Activated gamma-delta T cell (primary cell): ENCODE measurements at places on chromosomes 12 and 14.

GRCh38 chr12:118984161-118984943, 3.0 kb downstream of the SRRM4 start:
- no peak for DNase-seq

DNA sequence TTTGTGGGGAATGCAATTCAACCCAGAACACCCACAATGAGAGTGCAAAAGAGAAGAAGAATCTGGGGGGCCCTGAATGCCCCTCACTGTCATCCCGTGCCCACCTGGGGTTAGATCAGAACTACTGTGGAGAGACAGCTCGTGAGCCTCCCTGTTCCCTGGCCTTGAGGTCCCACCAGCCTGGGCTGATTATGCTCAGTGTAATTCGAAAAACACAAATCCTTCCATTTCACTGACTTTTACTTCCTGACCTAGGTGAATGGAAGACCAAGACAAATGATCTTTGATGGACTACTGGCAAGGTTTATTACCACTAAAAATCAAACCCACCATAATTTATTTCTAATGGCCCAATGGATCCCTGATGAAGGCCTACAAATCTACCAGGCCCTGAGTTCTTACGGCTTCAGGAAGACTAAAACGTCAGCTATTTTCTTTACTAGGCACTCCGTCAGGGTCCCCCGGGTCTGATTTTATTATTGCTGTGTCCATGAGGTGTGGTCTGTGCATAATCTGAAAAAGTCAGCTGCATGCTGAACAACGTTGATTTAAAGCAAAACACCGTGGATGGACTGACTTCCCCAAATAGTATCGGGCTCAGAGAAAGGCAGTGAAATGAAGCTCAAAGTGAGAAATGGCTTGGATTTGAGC, 44.9 kb upstream of the RMST start:
- DNase-seq = no peak

- DNase-seq = no peak
Observed at GRCh38 chr14:101032433-101032832, 128.9 kb upstream of the RTL1 start.

DNA sequence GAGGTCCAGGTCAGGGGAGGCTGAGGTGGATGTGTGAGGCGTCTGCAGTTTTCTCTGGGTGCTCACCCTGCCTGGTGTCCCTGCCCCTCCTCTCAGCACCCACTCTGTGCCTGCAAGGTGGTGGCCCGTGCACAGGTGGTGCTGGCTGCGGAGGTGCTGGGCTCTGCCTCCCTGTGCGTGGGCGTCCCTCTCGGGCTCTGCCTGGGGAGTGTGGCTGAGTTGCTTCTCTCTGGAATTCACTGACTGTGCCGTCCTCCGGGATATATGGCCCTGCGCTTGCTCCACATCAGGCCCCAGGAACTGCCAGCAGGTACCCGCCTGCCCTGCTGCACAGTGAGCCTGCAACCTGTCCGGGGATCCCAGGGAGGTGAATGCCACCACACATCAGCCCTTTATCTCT, 379.1 kb downstream of the TMEM121 start:
- no peak for DNase-seq

DNA sequence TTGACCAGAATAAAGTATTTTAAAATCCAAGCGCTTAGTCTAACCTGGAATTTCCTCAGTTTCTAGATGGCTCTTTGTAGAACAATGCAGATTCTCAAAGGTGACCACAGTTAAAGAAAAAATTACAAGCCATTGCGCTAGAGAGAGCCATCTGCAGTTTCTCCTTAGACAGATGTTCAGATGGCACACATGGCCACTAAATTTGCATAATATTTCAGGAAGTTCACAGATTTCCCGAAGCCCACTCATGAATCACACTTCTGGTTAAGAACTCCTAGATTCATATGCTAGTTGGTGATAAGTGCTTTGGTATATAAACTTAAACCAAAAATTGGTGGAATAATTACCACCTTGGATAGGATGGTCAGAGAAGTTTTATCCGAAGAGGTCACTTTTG, 749 bp downstream of the AKAP3 start:
- DNase-seq = no peak

- no peak for DNase-seq
Observed at GRCh38 chr14:90938615-90939014, 121.8 kb downstream of the RPS6KA5 start.

GRCh38 chr14:22512106-22512814, 76.8 kb downstream of the DAD1 start:
- DNase-seq = no peak

DNA sequence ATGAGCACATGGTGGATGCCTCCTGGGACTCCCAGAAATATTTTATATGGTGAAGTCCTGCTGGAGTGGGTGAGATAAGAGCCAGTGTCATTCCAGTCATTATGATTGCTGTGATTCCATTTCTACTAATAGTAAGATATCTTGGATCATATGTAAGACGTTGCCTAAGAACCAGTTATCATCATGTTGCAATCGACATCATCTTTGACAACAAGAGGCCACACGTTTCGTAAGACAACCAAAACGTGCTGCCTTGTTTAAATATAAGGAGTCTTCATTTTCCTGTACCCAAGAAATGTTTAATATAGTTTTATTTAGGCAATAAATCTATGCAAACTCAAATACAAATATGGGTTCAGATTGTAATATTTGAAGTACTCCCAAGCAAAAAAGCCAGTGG, 58.4 kb downstream of the SPTSSA start:
- DNase-seq = no peak

- no peak for DNase-seq
Observed at GRCh38 chr12:1716215-1716862, 25.5 kb downstream of the ADIPOR2 start.

GRCh38 chr12:6461401-6462233, 8.9 kb downstream of the VAMP1 start:
- DNase-seq = peak; percentile 25

DNA sequence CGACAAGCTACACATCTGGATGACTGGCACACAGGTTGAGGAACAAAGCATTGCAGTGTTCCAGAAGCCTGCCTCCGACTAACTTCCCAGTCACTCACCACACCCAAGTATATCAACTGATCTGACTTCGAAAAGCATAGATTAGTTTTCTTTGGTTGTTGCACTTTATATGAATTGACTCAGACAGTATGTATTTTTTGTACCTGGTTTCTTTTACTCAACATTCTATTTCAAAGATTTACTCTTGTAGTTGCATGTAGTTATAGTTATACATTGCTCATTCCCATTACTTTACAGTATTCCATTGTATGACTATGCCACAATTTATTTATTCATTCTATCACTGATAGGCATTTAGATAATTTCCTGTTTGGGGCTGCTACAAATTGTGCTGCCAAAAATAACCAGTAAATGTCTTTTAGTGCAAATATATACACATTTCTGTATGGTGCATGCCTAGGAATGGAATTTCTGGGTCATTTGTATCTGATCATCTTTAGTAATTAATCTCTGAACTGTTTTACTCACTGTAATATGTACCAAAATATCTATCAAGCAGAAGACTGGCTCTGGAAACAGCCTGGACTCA, 17.8 kb downstream of the PLCZ1 start:
- DNase-seq = no peak

DNA sequence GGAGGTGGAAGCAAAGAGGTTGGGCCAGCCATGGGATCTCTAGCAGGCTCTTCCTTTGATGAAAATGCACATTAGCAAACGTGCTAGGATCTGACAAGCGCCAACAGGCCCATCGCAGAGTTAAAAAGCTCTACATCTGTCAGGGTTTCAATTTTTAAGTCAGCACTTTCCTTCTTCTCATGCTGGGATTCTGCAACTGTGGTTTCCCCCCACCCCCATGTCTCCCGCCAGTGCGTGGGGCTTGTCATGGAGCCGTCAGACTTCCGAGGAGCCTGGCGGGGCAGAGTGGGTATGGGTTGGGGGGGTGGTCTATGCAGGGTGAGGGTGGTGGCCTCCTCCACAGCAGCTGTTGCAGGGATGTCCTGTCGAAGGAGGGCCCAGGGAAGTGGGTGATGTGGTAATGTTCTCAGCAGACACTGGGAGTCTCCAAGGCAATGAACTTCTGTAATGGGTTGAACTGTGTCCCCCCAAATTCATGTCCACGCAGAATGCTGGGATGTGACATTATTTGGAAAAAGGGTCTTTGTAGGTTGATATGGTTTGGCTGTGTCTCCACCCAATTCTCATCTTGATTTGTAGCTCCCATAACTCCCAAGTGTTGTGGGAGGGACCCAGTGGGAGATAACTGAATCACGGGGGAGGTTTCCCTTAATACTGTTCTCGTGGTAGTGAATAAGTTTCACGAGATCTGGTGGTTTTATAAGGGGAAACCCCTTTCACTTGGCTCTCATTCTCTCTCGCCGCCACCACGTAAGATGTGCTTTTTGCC, 115.2 kb upstream of the MAP1LC3B2 start:
- no peak for DNase-seq

- DNase-seq = no peak
Observed at GRCh38 chr12:14394317-14395073, 29.0 kb downstream of the ATF7IP start.

DNA sequence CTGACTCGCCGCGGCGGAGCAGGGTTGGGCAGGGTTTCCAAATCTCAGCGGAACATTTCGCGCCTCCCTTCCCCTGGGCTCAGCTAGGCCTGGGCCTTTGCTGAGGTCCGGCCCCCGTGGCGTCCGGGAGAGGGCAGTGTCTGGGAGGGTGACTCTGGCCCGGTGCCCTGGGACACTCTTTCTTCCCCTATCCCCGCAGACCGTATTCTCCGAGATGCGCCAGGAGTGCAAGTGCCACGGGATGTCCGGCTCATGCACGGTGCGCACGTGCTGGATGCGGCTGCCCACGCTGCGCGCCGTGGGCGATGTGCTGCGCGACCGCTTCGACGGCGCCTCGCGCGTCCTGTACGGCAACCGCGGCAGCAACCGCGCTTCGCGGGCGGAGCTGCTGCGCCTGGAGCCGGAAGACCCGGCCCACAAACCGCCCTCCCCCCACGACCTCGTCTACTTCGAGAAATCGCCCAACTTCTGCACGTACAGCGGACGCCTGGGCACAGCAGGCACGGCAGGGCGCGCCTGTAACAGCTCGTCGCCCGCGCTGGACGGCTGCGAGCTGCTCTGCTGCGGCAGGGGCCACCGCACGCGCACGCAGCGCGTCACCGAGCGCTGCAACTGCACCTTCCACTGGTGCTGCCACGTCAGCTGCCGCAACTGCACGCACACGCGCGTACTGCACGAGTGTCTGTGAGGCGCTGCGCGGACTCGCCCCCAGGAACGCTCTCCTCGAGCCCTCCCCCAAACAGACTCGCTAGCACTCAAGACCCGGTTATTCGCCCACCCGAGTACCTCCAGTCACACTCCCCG, 3.0 kb downstream of the WNT1 start:
- peak; percentile 56 for DNase-seq

- DNase-seq = no peak
Observed at GRCh38 chr12:88572781-88573549, 7.3 kb downstream of the KITLG start.

- no peak for DNase-seq
Observed at GRCh38 chr12:4133636-4134447, 139.7 kb upstream of the CCND2 start.

GRCh38 chr12:55823419-55823818, 5.6 kb downstream of the ORMDL2 start:
- no peak for DNase-seq

GRCh38 chr12:31407562-31407961, 81.6 kb upstream of the SINHCAF start:
- no peak for DNase-seq

- DNase-seq = no peak
Observed at GRCh38 chr14:98956181-98956580, 315.8 kb downstream of the BCL11B start.

DNA sequence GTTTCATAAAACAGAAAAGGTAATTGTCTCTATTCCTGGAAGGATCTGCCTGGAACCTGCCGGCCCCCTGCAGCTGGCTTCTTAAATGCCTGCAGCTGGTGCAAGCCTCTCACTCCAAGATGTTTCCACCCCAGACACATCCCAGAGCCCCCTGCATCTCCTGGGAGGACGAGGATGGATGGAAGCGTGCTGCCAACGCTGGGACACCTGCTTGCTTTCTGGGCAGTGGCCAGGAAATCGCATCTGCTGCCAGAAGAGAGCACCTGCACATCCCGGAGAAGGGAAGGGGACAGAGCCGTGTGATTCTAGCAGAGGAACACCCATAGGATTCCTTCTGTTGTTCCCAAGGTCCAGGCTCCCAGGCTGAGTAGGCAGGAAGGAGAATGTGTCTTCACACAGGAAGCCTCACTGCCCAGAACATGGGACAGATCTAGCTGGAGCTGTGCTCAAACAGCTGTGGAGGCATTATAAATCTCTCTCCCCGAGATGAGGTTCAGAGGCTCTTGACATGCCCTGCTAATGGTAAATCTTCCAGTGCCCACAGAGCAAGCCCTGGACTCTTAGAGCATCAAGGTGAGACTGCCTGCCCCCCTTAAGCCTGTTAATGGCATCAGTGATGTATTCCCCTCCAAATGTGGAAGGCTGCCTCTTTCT, 138.8 kb upstream of the MAP1LC3B2 start:
- no peak for DNase-seq

GRCh38 chr14:30355431-30355913, 203.5 kb upstream of the G2E3 start:
- no peak for DNase-seq

DNA sequence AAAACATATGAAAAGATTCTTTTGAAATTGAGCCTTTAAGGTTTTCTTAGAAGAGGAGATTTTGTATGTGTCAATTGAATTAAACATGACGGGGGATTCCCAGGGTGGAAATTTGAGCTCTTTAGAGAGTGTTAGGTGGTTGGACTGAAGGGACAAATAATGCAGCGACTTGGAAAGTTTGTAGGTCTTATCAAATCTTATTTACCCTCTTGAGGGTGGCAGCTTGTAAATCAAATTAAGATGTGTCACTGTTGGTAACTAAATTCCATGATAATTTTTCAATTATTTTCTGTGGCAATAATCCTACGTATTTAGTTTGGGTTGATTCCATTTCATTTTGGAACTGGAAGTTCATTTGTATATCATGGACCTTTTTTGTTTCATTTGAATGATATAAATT, 33.7 kb upstream of the LRIG3 start:
- no peak for DNase-seq

DNA sequence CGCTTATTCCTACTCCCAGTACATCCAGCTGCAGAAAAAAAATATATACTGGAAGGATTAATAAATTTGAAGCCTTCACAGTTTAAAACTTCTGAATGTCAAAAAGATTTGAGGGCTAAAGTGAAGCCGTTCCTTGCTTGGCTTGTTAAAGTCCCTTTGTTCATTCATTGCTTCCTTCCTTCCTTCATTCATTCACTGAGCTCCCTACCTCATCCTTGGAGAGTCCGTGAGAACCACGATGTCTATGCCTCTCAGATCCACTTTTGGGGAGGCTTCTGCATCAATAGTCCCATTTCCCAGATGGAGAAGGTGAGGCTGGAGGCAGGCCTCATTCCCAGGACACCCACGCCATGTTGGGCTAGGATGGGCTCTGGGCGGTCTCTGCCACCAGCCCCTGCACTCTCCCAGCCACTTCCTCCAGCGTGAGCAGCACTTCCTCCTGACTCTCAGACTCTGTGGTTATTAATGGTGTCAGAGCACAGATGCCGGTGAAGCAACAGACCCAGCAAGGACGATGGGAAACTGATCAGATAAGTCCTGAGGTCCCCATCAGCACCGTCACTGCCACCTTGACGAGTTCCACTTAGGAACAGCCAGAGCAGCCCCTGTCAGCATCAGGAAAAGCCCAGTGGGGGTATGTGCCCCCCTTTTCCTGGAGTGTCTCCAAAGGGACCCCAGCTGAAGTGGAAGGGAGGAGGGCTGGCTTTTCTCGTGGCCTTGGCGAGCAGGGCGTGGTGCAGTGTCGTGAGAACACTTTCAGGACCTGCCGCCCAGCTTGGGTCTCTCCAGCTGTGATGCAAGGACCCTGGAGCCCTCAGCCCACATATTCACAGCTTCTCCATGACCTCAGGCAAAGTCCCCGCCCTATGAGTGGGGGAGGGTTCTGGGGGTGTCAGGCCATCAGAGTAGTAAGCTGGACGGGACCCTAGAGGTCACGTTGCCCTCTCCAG, 21.2 kb downstream of the ASB2 start:
- DNase-seq = no peak
